Epithelial cell of prostate (primary cell): ENCODE measurements at places on chromosomes 13 and 19.

- DNase-seq = no peak
Measured at GRCh38 chr19:8109455-8109854, 39.9 kb downstream of the FBN3 start.

DNA sequence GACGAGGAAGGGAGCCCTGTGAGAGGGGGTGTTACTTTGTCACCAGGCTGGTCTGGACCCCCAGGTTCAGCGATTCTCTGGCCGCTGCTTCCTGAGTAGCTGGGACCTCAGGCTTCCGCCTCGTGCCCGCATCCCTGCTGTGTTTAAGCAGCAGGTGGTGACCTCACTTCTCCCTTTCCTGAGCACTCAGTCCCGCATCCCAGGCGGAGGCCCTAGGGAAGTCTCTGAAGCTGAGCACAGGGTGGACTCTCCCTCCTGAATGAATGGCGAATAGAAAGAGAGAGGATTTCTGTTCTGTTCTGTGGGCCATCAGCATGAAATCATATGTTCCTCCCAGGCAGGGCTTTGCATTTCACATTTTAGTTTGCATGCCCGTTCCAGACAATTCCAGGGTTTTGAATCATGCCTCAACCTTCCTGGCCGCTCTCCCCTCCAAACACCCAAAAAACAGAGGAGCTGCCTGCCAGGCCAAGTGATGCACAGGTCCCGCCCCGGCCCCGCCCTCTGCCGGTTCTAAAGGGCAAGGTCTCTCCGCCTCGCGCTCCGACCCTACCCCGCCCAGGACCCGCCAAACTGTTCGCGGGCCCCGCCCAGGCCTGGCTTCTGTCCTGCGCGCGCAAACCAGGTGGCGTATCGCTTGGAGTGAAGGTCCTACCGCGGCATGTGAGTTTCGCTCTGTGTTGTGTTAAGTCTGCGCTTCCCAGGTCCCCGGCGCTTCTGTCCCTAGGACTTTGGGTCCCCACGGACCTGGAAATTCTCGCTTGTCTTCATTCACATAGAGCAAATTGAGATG is 35.1 kb upstream of the ZNF808 start:
- no peak for DNase-seq

GRCh38 chr19:50932018-50932689 is 20.7 kb downstream of the KLK5 start:
- DNase-seq = peak; percentile 99

- no peak for DNase-seq
Measured at GRCh38 chr13:67619351-67619994, 389.3 kb upstream of the PCDH9 start.
